ENCODE measurements at places on chromosomes 11 and 22.

DNA sequence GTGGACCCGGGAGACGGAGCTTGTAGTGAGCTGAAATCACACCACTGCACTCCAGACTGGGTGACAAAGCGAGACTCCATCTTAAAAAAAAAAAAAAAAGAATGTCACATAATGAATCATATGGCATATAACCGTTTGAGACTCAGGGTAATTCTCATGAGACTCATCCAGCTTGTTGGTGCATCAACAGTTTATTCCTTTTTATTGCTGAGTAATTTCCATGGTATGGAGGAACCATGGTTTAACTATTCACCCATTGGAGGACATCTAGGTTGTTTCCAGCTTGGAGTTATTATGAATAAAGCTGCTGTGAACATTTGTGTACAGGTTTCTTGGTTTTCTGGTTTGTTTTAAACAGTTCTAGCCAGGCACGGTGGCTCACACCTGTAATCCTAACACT, 25.3 kb downstream of the PPARA start:
- DNase-seq = no peak

GRCh38 chr11:47516155-47516554, 36.8 kb downstream of the CELF1 start:
- DNase-seq = no peak

DNA sequence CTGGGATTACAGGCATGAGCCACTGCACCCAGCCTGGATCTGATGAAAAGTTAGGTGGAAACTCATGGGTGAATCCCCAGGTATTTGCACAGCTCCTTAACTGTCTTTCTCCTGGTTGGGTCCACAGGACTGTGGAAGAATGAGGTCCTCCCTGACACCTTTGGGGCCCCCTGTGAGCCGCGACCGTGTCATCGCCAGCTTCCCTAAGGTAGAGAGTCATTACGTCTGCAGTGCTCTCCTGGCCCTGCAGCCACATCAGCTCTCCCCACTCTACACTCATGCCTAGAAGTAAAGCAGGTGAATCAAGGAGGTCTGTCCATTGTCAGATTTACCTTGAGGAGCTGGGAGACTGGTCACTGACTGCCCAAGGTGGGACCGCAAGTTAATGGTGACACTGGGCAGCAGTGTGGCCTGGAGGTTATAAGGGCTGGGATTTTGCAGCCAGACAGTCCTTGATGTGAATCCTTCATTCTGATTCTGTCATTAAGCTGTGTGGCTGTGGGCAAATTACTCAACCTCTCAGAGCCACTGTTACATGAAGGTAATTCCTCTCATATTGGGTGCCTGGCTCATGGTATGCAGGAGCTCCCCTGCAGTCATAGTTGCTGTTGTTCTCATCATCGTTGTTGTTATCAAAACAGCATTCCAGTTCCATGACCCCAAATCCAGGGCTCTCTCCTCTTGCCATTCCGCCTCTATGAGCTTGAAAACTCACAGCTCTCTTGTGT, 1.4 kb downstream of the RAB36 start:
- DNase-seq = no peak

DNA sequence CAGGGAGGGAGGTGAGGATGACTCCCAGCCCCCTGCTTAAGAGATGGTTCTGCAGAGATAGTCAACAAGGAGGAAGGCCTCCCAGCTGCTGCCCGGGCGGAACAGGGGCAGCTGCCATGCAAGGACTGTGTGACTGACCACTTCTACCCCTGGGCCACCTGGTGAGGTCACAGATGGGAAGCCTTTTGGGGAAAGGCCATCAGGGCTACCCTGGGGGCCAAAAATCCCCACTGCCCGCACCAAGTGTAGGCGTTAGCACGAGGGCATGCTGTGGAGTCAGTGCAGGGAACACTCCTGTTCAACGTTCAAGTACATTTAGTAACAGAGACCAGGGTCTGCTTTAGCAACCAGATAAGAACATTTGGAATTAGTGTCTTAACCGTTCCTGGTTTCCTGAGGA, 372.9 kb downstream of the BRD1 start:
- DNase-seq = no peak

DNA sequence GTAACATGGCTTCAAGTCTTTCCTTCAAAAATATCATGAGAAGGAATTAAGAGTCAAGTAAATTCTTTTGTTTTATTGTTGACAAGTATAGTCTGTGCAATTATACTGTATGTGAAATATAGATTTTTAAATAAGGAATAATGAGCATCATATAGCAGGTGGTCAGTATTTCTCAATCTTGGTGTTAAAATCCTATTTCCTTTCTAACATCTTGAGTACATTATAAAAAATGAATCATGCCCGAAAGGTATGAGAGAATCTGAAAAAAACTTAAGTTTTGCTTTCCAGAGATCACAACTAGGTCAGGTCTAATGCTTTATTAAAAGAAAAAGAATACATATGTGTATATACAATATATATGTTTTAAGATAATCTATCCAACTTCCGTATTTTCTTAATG, 53.1 kb downstream of the KIF18A start:
- no peak for DNase-seq

GRCh38 chr11:95404370-95404769, 173.4 kb upstream of the SESN3 start:
- DNase-seq = no peak

DNA sequence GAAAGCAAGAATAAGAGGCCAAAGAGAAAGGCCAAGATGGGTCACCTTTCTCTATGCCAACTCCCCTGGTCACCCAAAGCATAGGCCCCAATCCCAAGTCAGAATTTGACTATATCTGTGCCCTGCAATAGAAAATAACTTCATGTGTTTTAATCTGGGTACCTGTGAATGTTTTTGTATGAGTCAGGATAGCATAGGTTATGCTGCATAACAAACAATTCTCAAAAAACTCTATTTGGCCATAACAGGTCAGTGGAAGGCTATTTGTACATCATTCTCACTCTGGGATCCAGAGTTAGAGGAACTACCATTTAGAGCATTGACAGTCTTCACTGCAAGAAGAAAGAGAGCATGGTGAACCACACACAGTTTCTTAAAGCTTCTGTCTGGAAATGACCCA, 167.3 kb downstream of the DBX1 start:
- no peak for DNase-seq

Measured in lung microvascular endothelial cell (primary cell).